ENCODE measurements at places on chromosomes 4 and X.
A peak's percentile ranks its signal among the peaks of the same experiment; 100 is the strongest.

GRCh38 chrX:77436271-77436670 is 10.9 kb upstream of the FGF16 start:
- DNase-seq, result no peak

GRCh38 chrX:153611298-153612095 is 12.6 kb upstream of the CCNQ start:
- no peak for DNase-seq

DNA sequence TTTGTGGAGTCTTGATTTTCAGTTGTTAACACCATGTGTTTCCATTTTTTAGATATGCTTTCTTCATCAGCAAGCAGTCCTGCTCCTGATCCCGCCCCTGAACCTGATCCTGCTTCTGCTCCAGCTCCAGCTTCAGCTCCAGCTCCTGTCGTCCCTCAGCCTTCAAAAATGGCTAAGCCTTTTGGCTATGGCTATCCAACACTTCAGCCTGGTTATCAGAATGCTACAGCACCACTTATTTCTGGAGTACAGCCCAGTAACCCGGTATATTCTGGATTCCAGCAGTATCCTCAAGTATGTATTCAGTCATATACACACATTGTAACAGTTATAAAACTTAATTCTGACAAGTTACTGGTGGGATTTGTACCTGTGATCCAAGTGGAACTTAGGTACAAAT is 60.9 kb downstream of the SEC24B start:
- DNase-seq, result no peak

- no peak for DNase-seq
Measured at GRCh38 chrX:15217161-15217560, 52.7 kb downstream of the ASB9 start.

GRCh38 chr4:17283832-17284231 is 228.1 kb downstream of the QDPR start:
- no peak for DNase-seq

- DNase-seq, result no peak
Measured at GRCh38 chr4:7826176-7826908, 113.3 kb downstream of the AFAP1 start.

DNA sequence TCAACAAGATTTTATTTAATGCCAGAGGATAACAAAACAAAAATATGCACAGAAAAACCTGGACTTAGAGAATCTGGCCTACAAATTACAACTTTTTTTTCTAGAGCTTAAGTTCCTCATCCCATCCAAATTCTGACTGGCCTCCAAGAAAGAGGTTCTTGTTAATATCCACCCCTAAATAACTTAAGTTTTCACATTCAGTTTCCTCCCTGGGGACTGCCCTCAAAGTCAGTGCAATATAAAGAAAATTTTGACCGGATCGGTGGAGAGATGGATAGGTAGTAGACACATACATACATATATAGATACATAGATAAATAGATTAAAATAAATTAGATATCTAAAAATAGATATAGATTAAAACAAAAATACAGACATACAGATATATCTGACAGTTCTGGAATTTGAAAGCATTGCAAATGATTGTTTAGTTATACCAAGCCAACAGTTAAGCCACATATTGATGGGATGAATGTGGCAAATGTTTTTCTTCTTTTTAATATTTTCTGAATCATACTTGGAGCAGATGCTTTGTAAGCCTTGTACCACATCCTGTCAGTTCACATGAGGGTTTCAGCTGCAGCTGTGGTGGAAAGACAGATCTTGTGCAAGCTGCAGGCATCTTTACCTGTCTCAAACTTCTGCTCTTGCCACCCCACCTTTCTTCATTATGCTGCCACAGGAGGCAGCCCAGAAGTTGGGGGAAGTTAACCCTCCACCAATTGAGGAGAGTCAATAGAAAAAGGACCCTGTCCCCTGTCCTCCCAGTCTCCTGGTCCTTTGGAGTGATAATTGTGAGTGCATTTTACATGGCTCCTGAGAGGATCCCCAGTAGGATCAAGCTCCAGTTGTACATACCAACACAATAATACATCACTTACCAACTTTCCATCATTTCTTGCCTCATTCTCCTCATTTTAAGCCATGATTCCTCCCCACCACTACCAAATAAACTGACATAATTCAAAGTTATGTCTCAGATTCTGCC is 58.5 kb upstream of the PRDM8 start:
- DNase-seq, result no peak

DNA sequence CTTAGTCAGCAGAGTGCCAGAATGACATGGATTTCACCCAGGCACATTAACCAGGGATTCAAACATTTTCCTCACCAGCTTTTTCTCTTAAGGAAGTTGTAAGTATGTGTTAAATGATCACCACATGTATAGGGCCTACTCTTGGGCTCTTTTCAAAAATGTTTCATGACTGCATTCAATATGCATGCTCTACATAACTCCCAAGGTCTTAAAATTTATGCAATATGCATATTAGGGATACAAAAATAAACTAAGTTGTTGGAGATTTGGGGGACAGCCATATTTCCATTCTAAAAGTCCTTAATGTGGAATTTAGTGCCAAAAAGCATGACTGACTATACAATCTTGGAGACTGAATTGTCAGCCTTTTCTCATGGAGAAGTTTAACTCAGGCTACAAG is 25.0 kb upstream of the TRPC5OS start:
- no peak for DNase-seq

GRCh38 chrX:84168095-84168494 is 19.9 kb downstream of the RPS6KA6 start:
- DNase-seq, result peak; percentile 4

- peak; percentile 45 for DNase-seq
Measured at GRCh38 chr4:118032691-118033090, 1.6 kb upstream of the NDST3 start.

- peak; percentile 47 for DNase-seq
Measured at GRCh38 chr4:82905205-82905604, 4.7 kb downstream of the THAP9 start.

DNA sequence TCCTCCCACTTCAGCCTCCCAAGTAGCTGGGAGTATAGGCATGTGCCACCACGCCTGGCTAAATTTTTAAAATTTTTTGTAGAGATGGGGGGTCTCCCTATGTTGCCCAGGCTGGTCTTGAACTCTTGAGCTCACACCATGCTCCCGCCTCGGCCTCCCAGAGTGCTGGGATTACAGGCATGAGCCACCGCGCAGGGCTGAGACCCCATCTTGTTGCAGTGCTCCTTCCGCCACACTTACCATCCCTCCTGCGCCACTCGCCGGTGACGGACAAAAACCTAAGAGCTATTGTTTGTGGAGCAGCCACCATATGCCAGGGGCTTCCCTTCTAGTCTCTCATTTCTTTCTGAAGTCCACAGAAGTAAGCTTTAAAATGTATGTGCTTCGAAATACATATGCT is 34.5 kb downstream of the NSG1 start:
- DNase-seq, result no peak

DNA sequence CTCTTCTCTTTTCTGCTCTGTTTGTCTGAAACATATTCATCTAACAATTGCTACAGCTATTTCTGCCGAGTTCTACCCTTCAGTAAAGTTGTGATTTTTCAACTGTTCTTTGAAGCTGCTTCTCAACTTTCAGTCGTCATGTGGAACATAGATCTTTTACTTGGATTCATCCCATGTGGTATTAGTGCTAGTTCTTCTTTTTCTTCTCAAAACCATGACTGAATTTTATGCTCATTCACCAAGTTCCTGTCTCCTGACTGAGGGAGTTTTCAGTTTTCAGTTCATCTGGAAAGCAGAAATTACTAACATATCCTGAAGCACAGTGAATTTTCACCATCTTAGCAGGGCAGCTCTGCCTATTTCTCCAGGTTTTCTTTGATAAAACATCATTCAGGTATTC is 12.1 kb downstream of the ACSL4 start:
- DNase-seq, result no peak

DNA sequence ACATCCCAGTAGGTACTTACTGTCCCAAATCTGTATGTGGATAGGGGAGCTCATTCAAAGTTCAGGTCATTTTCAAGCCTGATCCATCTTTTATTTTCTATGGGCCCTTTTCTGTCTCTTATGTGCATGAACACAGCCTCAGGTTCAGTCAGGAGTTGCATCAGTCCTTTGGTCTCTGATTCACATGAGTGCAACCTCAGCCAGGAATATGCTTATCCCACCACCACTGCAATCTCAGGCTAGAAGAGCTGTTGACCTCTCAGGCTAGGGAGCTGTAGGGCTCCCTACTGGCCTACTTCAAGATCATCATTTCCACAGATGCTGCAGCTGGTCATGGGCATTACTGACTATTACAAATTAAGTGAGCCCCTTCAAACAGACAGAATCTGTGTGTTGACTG is 27.2 kb downstream of the AASDH start:
- DNase-seq, result peak; percentile 4

DNA sequence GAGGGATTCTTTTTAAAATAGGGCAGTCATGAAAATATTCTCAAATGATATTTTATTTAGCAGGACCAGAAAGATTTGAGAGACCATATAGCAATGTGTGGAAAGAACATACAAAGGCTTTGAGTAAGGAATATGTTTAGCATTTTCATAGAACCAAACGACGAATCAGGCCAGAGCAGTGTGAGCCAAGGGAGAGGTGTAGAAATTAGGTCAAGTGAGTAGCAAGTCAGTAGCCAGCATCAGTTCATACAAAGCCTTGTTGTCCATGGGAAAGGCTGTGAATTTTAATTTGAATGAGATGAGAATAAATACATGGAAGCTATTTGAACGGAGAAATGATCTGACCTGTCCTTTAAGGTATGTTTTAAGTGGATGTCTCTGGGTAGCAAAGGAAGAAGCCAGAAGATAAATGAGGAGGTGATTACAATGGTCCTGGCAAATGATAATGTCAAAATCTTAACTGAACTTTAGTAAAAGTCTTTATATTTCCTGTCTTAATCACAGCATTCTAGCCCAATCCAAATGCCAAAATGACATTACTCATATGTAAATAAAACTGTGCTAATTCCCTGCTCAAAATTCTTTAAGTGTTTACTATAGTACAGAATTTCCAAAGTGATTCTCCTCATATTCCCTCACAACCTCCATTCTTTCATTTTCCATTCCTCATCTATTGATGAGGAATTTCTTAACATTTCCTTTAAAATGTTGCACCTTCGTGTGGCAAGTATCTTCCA is 155.7 kb upstream of the SLIT2 start:
- DNase-seq, result no peak

DNA sequence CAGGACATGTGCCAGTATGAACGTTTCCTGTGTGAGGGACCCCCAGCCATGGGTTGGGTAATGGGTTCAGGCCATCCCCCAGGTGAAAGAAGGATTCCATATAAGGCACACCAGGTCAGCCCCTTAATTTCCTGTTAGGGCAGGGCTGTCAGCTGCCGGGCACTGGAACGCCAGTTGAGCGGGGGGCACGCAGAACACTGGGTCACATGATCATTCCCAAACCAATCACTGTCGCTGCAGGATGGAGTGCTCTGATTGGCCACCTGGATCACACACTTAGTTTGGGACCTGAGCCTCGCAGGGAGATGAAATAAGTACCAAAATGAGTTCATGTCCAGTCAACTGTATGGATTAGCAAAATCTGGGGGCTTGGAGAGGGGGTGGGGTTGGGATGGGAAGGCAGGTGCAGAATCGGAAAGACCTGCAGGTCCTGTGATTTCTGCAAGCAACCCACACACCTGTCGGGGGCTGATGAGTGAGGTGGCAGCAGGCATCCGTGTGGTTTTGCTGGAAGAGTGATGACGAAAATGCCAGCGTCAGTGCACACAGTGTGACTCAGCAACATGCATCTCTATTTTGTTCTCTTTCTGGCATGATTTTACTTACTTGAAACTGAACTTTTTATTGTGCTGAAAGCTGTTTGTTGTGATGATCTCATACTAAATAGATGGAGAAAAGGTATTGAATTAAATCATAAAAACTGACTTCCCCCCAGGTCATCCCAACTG is 32.2 kb downstream of the RNF212 start:
- DNase-seq, result no peak

DNA sequence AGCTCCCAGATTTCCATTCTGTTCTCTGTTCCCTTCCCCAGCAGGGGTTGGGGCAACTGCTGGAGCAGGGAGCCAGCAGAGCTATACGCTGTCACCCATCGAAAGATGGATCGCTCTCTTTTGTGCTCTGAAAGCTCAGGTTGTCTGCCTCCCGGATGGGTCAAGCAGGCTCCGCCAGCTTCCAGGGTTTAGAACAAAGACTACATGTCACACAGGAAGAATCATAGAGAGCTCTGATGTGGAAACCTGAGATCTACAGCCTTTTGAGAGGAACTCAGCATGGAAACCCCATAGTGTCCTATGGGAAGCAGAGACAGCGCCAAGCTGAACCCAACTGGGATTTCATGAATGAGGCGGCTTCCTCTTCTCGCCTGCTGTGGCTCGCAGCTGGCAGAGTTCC is 205.4 kb downstream of the HS3ST1 start:
- no peak for DNase-seq

GRCh38 chr4:153137159-153137558 is 67.1 kb upstream of the TRIM2 start:
- DNase-seq, result peak; percentile 79

DNA sequence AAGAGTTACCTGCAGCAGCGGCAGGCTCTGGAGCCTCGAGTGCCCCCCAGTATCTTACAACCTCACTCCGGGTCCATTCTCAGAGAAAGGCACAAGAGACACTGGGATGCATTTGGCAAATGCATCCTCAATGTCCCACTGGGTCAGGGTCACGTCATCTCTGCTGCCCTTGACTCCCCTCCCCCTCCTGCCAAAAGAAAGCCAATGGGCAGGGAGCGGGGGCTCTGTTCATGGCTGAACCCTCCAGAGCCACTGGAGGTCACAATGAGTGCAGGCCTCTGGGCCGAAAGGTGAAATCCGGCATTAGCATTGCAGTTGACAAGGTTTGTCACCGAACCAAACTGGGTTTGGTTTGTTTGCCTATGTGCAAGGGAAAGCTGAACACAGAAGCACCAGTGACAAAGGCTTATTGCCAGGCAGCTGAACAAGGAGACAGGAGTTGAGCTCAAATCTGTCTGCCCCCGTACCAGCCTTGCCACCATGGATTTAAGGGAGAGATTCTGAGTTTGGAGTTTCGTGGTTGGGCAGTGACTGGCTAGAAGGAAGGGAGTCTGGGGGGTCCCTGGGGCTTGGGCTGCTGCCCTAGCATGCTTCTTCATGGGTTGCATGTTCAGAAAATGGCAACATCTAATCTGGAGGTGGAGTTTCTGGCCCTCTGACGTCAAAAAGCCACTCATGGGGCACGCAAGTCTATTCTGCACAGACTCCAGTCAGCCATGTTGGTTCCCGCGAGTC is 64.3 kb downstream of the HTRA3 start:
- DNase-seq, result no peak

GRCh38 chr4:18022572-18023050 is 1.1 kb upstream of the LCORL start:
- no peak for DNase-seq

DNA sequence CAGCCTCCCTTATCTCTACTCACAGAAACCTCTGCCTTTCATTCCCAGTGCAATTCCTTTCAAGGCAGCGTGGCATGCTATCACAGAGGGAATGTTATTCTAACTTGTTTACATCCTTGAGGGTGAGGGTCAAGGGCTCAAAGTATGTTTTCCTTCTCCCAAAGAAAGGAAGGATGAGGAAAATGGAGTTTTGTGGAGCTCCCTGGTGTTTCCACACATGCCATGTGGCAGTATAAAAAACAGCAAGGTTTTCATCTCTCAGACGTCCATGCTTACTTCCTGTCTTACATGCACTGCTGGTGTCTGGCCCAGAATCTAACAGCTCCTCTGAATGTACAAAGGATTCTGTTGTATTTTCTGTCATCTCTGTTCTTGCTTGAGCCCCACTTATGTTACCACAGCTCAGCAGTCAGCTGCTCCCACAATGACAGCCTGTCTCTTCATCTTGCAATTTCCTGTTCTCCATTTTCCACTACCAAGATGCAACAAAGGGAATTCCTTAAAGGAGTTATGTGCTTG is 128.0 kb downstream of the SNCA start:
- DNase-seq, result peak; percentile 86

- peak; percentile 12 for DNase-seq
Measured at GRCh38 chr4:78923464-78924312, 15.6 kb downstream of the PAQR3 start.
